Transverse colon (tissue), 4 donors: ENCODE measurements at places on chromosomes 1 and 21. TPM values are rescaled to one million over a fixed set of nuclear protein-coding genes. Genes with fewer than 3 reads are reported as not detected.

GRCh38 chr1:31763671-31764311 lies 349 bp downstream of the ADGRB2 start:
- DNase-seq, result no peak

GRCh38 chr21:34688145-34688544 lies 19.4 kb downstream of the CLIC6 start:
- no peak for DNase-seq

GRCh38 chr1:41639332-41639936 lies 155.0 kb upstream of the EDN2 start:
- no peak for DNase-seq

Gene CNST
- 55.7 TPM for total RNA-seq

Gene KIAA0040
- 22.5 TPM for total RNA-seq

- no peak for DNase-seq
Measured at GRCh38 chr1:151294742-151295462, 12.8 kb downstream of the ZNF687 start.

DNA sequence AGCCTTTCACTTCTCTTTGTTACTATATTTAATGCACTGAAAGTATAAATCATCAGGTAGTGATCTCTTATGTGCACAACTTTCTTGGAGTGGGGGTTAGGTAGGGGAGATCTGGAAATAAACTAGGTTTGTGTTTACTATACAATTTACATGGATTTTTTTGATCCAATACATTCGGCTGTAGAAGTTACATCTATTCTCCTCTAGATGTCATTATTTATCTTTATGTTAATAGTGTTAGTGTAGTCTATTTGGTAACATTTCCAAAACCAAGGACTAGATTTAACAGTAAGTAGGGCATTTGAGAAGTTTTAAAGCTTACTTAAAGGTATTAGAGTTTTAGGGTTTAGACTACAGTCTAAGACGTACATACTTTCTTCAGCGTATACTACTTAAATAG lies 5.4 kb downstream of the VPS45 start:
- DNase-seq, result no peak

Gene GBP3
- 5.4 TPM for total RNA-seq

GRCh38 chr1:27588256-27589232 lies 15.4 kb downstream of the AHDC1 start:
- DNase-seq, result no peak

GRCh38 chr1:218254296-218254946 lies 30.7 kb upstream of the RRP15 start:
- no peak for DNase-seq

- DNase-seq, result no peak
Measured at GRCh38 chr1:44040418-44040817, 9.2 kb upstream of the SLC6A9 start.

- DNase-seq, result no peak
Measured at GRCh38 chr1:58986996-58987767, 203.3 kb upstream of the JUN start.

DNA sequence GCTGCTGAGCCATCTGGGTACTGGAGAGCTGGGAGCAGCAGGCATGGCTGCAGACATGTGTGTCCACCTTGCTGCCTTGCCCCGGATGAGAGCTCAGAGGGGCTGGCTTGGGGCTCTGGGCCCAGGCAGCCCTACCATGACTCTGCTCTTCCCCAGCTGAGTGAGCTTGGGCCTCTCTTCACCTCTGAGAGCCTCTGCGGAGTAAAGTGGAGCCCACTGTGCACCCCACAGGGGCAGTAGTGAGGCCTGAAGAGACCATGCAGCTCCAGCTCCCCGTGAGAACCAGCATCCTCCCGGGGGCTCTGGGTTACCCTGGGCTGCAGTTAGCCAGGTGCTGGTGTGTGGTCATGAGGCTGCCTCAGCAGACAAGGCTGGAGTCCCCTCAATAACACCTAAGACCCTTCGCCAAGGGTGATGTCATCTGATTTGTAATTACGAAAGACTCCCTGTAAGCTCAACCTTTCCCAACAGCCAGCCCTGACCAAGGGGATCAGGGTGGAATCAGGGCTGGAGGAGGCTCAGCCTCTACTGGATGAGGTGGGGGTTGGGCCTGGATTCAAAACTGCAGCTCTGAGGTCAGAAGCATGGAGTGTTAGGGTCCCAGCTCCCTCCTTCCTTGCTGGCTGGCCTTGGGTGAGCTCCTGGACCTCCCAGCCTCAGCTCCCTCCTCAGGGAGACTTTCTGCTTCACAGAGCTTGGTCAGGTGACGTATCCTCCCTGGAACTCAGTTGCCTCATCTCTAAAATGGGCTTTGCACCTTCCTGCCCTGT lies 308.0 kb downstream of the MATN1 start:
- no peak for DNase-seq

- no peak for DNase-seq
Measured at GRCh38 chr1:22503721-22504410, 52.2 kb downstream of the ZBTB40 start.

Gene OVAAL
- total RNA-seq, result not detected

DNA sequence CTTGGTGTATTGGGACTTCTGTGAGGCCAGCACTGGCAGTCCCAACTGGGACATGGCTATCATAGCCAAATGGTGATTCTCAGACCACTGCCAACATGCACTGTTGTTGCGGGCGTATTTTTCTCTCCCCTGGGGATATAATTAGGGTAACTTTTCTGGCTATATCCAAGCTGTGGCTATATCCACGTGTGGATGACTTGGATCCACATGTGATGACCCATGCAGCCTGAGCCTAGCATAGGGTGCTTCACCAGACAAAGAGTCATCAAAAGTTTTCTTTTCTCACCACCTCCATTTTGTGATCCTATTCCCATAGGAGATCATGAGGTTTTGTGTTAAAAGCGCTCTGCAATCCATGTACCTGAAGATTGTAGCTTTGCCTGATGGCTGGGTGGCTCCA lies 51.2 kb upstream of the CSF3R start:
- no peak for DNase-seq

GRCh38 chr1:7369866-7370265 lies 401.2 kb upstream of the VAMP3 start:
- DNase-seq, result no peak

Gene LYPD8
- total RNA-seq, result 21.9 TPM

DNA sequence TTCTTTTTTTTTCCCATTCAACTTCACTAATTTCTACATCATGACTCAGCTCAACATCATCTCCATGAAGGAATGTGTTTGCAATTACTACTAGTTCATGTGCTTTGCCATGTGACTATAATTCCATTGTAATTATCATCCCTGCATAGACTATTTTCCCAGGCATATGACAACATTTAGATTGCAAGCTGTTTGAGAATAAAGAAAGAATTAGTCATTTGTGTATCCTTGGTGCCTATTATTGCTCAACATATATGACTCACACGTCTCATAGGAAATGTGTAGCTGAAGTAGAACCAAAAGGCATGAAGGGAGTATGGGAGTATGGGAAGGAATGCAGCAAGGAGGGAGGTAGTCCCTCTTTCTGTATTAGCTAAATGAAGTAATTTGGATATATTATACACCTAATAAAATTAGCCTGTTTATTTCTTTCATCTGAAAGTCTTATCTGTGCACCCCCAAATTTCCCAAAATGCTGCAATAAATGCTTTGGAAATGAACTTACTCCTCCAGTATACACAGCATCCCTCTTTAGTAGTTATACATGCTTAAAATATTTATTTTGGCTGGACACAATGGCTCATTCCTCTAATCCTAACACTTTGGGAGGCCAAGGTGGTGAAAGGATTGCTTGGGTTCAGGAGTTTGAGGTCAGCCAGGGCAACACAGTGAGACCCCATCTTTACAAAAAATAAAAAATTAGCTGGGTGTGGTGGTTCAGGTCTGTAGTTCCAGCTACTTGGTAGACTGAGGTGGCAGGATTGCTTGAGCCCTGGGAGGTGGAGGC lies 316.9 kb upstream of the ADGRL4 start:
- DNase-seq, result no peak

GRCh38 chr1:226952118-226952441 lies 12.0 kb downstream of the COQ8A start:
- DNase-seq, result no peak

Gene JAM2
- total RNA-seq, result 0.75 TPM

DNA sequence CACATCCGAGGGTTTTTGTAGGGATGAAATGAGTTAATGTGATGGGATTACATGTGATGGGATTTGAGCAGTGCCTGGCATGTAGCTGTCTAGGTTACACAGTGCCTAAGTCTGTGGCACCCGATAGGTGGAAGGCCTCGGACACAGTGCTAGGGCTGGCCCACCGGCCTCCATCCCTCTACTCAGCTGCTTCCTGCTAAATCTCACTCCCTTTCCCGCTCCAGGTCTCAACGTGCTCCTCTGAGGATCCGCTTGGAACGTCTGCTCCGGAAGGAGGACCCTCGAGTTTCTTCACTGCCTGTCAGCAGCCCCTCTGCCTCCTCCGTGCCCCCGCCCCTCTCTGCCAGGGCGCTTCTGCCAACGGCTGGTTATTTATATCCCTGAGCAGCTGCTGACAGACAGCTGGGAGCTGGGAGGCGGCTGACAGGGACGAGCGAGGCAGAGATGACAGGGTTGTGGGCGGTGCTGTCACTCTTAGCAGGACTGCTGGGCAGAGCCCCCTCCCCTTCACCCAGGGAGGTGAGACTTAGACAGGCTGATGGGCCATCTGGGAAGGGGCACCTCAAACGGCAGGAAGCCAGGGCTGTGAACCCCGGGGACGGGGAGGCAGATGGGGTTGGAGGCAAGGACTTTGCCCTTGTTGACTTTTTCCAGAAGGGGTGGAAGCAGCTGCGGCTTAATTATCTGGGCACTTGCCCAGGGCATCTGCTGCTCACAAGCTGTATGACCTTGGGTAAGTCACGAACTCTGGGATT lies 26.6 kb upstream of the LRRN2 start:
- peak; percentile 56 for DNase-seq

- peak; percentile 84 for DNase-seq
Measured at GRCh38 chr1:1435106-1435903, at the start of gene VWA1. VWA1 (plus strand) TSS chr1:1435690; CDS start chr1:1435749, 59 bp downstream.

Gene OR2L2
- total RNA-seq, result 0.16 TPM

- DNase-seq, result no peak
Measured at GRCh38 chr1:60864722-60865121, 217.6 kb upstream of the NFIA start.

- no peak for DNase-seq
Measured at GRCh38 chr1:229883504-229884200, 183.4 kb upstream of the GALNT2 start.

DNA sequence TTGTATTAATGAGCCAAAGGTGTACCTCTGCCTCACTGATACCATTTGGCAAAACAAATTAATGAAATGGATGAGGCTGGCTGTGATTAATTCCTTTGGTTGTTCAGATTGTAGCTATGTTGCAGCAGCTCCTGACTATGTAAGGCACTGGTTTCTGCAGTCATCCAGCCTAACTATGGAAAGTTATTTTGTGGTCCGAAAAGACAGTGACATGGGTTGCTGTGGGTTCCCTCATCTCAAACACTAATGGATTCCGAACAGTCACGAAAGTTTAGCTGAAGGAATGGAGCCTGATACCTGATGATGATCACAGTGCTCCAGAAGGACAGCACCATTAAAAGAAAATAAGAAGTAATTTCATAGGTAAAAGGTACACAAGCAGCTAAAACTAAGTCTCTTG lies 42.6 kb downstream of the WASF2 start:
- DNase-seq, result no peak

Gene RORC
- total RNA-seq, result 32.9 TPM

Gene GUCA2A
- 2,017 TPM for total RNA-seq
